ENCODE measurements at places on chromosomes 12 and 14.

DNA sequence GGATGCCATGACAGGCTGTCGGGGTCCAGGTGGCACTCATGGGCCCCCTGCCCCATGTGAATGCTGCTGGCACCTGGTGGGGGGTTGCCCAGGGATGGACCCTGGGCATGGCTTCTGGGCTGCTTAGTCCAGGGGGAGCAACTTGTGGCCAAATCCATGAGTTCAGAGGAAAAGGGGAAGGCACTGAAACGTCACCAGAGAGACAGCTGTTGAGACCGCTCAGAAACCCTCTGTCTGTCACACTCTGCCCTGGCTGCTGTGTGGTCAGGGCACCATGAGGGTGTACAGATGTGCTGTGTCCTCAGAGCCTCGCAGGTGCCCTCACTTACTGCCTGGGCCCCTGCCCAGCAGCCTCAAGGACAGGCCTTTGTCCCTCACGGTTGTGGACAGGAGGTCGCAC lies 9.4 kb downstream of the CLBA1 start:
- no peak for DNase-seq

DNA sequence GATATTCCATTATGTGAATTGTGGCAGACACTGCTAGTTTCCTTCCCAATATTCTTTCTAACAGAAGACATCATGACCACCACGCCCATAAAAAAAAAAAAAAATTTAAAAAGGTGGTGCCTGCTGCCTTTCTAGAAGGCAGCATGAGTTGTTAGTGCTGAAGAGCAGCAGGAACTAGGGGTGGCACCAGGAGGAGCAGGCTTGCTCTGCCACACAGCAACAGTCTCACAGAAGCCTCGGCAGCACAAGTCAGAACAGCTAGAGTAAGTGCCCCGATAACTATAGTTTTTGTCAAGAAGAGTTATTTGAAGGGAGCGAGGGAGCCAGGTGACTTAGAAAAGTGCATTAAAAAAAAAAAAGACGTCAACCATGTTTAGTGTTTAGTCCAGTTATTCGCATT lies 66.4 kb upstream of the TMEM263 start:
- no peak for DNase-seq

DNA sequence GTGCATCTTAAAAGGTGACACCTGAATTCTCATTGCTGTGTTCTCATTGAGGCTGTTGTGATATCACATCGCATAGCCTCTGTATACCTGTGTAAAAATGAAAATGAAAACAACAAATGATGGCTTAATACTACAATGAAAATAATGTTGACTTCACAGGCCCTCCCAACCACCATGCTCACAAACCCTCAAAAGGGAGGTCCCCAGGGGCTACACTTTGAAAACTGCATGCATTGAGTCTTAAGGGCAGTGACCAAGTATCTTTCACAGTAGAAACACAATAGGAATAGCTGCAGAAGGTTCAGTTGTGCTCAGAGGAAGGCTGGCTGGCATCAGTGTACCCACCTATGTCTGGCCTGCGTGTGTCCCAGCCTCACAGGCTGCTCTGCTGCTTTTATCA lies 27.6 kb upstream of the KCNK13 start:
- DNase-seq, result no peak

DNA sequence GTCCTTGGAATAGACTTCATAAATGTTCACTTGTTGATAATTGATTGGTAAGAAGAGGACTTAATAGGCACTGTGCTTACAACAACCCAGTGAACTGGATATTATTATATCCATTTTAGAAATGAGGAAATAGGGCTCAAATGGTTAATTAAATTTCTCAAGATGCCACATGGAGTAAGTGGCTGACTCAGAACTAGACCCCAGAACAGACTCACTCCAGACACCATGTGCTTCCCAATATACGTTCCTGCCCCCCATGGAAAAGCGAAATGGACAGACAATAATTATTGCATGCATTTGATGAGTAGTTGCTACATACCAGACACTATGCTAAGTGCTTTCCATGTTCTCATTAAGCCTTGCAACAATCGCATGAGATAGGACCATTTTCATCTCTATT lies 895 bp upstream of the ANKS1B start:
- no peak for DNase-seq

GRCh38 chr14:56953884-56954283 lies 143.6 kb upstream of the OTX2 start:
- DNase-seq, result no peak

DNA sequence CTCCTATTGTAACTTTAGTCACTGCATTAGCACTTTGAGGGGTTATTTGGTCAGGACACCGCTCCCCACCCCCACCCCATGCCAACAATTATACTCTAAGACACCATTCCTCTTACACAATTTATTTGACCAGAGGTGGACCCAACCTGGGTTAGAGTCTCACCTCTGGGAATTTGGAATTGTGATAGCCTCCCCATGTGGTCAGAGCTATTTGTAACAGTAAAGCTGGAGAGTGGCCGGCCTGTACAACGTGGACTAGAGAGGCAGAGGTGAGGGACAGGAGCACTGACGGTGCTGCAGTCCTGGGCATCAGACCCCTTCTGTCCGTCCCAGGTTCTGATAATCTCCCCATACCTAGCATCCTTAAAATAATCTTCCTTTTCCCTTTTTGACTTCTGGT lies 3.3 kb upstream of the HAL start:
- no peak for DNase-seq

DNA sequence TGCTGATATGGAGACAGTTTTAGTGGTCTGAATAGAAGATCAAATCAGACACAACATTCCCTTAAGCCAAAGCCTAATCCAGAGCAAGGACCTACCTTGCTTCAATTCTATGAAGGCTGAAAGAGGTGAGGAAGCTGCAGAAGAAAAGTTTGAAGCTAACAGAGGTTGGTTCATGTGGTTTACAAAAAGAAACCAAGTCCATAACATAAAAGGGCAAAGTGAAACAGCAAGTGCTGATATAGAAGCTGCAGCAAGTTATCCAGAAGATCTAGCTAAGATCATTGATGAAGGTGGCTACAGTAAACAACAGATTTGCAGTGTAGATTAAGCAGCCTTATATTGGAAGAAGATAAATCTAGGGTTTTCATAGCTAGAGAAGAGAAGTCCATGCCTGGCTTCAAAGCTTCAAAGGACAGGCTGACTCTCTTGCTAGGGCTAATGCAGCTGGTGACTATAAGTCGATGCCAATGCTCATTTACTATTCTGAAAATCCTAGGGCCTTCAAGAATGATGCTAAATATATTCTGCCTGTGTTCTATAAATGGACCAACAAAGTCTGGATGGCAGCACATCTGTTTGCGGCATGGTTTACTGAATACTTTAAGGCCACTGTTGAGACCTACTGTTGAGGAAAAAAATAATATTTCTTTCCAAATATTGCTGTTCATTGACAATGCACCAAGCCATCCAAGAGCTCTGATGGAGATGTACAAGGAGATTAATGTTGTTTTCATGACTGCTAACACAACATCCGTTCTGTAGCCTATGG lies 361.0 kb downstream of the DPF3 start:
- peak; percentile 40 for DNase-seq

GRCh38 chr14:102088012-102088792 lies 1.4 kb upstream of the HSP90AA1 start:
- peak; percentile 60 for DNase-seq

DNA sequence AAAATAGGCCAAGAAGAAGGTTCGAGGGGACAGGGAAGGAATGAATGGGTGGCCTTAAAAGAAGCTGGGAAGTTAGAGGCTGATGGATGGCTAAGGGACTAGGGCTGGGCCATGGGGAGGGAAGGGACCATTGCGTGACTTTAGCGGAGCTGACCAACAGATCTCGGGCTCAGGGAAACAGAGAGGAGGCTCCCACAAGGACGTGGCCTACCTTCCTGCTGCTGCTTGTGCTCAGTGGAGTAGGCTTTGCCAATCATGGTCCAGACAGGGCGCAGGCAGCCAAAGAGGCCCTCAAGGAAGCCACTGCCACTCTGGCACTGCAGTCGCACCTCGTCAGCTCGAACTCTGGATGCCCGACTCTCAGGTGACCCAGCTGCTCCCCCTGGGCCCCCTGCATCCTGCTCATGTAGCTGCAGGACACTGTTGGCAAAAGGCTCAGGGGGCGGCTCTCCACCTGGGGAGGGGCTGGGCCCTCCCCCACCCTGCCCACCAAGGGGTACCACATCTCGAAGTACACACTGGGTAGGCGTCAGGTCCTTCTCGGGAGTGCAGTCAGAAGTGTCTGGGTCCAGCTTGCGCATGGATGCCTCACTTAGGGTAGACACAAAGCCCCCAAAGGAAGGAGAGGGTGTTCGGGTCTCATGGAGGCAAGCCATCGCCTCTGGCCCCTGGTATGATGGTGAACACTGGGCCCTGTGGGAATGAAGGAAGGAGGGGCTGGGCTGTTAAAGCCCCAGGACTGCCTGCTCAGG lies 12.3 kb downstream of the MAP3K12 start:
- DNase-seq, result no peak

DNA sequence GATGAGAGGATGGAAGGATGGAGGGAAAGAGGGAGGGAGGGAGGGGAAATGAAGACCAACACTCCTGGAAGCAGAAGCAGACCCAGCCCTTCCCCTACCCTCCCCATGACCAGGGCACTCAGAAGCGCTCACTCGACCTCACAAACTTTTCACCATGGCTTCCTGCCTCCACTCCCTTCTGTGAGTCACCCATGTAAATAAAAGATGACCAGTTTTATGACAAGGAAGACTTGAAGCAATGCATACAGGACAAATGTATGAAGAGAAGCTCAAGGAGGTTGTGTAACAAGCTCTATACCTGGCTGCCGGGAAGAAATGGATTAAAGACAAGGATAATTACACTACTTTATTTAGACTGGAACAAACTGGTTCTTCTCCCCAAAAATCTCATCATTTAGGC lies 63.8 kb downstream of the CDC42BPB start:
- no peak for DNase-seq

GRCh38 chr12:5830111-5830510 lies 114.9 kb downstream of the ANO2 start:
- DNase-seq, result no peak

DNA sequence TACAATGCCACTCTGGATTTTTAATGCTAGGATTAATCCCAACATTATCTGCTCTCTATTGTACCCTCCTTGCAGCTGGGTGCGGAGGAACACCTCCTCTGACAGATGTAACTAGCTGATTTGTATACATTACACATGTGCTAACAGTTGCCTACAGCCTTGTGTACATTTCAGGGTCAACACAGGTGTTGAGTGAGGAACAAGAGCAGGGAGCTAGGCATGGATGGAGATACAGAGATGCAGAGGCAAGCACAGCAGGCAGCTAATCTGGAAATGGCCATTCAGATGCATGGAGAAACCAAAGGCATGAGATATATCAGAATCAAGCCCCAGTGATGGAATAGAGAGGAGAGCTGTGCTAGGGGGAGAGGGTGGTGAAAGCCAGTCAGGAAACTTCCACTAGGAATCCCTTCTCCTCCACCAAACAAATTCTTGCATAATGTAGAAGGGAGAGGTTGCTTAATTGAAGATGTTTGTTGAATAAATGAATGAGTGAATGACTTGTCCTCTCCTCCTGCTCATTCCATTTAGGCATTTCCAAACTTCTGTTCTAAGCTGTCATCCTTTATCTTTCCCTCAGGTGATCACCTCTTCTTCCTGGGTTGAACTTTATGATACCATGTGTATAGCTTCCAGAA lies 313.2 kb downstream of the ATP23 start:
- no peak for DNase-seq

GRCh38 chr12:31234053-31234840 lies 91.7 kb downstream of the SINHCAF start:
- no peak for DNase-seq

DNA sequence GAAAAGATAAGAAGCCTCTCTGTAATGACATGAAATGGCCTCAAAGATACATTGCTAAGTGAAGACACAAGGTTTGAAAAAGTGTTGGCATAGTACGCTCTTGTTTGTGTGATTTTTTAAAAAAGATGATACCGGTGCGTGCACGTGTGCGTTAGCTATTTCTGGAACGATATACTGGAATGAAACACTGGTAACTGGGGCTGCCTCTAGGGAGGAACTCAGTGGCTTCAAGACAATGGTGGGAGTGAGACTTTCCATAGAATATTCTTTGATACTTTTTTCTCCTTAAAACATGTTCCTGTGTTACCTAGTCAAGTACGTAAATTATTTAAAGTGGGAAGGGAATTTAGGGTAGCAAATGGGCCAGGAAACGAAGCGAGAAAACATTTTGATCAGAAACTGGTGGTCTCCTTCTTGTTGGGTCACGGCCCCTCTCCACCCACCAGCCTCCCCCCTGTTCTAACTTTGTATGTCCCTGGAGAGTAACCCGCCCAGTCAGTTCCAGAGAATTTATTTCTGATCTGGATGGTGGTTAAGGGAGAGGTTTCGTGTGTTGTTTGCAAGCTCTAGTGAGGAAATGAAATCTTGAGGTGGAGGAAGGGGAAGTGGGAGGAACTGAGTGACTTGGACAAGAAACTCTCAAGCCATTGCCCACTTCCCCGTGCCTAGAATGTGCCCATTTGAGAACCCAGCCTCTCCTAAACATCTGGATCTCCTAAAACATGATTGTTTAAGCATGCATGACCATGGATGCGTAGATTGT lies 6.6 kb downstream of the FGF6 start:
- DNase-seq, result no peak

DNA sequence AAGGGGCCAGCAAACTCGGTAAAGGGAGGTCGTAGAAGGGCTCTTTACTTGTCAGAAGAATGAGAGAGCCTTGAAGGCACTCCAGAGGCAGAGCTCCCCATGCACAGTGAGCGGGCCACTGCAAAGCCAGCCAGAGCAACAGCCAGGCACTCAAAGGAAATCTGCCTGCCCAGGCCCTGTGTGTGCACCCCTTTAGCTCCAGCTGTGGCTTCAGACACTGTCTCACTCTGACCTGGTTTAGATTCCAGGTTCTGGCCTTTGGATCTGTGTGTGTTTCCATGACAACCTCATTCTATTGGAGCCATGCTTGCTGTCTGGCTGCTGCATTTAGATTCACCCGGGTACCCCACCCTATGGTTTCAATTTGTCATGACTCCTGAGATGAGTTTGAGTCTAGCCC lies 170.3 kb downstream of the CAPZA3 start:
- no peak for DNase-seq

GRCh38 chr12:1318327-1319031 lies 275.9 kb downstream of the FBXL14 start:
- DNase-seq, result no peak

DNA sequence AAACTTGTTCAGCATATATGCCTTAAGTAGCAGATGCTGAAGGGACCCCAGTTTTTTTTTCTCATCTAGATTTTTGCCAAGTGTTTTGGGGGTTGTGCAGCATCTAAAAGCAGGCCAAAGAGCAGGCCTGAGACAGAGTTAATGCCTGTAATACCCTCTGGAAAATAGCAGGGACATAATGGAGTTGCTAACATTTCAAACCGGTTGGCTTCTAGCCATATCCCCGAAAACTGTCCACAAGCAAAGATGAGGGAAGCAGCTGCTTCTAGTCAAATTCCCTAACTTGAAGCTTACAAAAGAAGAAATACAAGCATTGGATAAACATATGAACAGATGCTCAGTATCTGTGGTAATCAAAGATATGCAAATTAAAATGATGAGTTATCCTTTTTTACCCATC lies 52.1 kb upstream of the AEBP2 start:
- DNase-seq, result no peak

- DNase-seq, result no peak
Measured at GRCh38 chr12:104182144-104182543, 33.4 kb upstream of the TXNRD1 start.
